ENCODE measurements at places on chromosomes 1 and 21.

DNA sequence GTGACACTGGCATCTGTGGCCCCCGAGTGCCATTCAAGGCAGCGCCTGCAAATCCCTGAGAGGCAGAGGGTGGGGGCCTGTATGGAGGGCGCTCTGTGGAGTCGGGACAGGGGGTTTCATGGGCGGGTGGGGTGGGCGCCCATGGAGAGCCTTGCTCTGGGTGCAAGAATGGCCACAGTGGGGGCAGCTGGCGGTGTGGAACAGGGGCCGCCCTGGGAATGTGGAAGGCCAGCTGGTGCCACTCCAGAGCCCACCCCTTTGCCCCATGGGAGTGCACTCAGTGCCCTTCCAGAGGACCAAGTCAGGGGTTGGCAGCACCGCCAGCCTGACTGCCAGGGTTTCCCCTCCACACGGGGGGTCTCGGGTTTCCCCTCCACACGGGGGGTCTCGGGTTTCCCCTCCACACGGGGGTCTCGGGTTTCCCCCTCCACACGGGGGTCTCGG is 55.0 kb upstream of the TRAPPC10 start:
- DNase-seq, result no peak

- no peak for DNase-seq
These were observed 83.8 kb downstream of the TMEM53 start for GRCh38 chr1:44590475-44590874.

DNA sequence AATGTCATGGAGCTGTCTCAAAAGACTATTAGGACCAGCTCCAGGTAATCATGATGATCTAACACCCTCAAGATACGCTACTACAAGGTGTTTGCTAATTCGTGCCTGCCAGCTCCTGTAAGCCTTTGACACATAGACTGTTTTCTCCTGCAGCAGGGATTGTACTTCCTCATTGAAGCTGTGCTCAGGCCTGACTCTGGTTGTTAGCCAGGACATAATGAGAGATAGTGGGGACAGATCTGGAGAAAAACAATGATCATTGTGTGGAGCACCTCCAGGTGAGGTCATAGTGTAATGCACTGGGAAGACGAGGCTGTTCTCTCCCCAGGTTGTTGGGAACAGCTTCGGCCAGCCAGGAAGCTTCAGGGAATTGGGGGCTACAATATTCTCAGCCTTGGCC is 94.6 kb downstream of the SETD4 start:
- DNase-seq, result no peak

GRCh38 chr1:184403961-184404726 is 17.3 kb downstream of the C1orf21 start:
- DNase-seq, result no peak

GRCh38 chr1:236837897-236838296 is 42.8 kb downstream of the MTR start:
- DNase-seq, result no peak

DNA sequence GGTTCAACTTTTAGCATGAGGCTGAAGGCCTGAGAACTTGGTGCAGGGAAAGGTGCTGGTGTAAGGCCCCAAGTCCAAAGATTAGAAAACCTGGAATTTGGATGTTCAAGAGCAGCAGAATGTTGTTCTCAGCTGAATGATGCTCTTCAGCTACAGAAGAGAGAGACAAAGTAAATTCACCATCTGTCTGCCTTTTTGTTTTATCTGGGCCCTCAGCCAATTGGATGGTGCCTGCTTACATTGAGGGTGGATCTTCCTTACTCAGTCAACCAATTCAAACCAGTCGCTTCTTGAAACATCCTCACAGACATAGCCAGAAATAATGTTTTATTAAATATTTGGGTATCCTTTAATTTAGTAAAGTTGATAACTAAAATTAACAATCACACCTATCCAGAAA is 748.2 kb upstream of the ADAMTS5 start:
- DNase-seq, result no peak

DNA sequence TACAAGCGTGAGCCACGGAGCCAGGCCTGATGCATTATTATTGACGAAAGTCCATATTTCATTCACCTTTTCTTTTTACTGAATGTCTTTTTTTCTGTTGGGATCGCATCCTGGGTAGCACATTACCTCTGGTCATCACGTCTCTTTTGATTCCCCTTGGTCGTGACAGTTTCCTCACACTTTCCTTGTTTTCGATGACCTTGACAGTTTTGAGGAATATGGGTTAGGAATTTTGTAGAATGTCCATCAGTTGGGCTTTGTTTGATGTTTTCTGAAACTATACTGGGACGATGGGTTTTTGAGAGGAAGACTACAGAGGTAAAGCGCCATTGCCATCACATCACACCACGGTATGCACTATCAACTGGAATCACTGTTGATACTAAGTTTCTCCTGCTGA is 26.6 kb upstream of the GALNT2 start:
- DNase-seq, result no peak
